ENCODE measurements at places on chromosomes 7 and 10. TPM values are rescaled to one million over a fixed set of nuclear protein-coding genes. Genes with fewer than 3 reads are reported as not detected.
A peak's percentile ranks its signal among the peaks of the same experiment; 100 is the strongest.

GRCh38 chr7:142880876-142881505 is 4.6 kb downstream of the TRPV6 start:
- peak; percentile 85 for DNase-seq

DNA sequence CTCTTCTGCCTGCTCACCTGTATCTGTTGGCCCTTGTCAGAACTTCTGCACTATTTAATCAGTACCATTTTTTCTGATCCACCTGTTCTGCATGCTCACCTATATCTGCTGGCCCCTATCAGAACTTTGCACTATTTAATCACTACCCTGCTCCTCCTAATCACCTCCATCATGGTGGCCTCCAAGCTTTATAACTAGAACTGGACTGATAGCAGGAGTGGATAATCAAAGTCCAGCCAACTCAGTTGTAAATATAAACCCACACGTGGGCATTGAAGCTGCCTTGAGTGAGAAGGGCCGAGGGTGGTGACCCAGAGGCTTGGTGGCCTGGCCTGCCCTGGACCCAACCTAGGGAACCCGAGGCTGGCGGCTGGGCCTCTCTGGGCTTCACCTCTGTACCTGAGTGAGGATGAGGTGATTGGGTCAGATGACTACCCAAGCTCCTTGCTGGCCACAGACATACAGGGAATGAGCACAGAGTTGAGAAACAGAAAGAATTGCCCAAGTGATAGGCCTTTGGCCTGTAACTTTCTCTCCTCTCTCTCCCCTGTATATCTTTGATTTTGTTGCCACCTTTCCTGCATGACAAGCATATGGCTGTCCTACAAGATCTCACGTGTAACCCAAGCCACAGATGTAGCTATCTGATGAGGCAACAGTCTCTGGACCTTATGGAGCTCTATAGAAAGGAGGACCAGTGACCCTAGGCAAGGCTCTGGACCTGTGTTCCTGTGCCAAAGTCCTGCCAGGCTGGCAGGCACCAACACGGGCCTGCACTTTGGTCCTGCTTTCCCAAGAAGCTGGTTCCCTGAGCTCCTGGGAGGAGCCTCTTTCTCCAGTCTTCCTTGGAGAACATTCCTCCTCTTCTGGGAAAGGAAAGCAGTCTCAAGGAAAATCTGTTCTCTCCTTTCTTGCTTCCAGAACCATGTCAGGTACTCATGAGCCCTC is 23.4 kb upstream of the FAM3C start:
- DNase-seq, result no peak

DNA sequence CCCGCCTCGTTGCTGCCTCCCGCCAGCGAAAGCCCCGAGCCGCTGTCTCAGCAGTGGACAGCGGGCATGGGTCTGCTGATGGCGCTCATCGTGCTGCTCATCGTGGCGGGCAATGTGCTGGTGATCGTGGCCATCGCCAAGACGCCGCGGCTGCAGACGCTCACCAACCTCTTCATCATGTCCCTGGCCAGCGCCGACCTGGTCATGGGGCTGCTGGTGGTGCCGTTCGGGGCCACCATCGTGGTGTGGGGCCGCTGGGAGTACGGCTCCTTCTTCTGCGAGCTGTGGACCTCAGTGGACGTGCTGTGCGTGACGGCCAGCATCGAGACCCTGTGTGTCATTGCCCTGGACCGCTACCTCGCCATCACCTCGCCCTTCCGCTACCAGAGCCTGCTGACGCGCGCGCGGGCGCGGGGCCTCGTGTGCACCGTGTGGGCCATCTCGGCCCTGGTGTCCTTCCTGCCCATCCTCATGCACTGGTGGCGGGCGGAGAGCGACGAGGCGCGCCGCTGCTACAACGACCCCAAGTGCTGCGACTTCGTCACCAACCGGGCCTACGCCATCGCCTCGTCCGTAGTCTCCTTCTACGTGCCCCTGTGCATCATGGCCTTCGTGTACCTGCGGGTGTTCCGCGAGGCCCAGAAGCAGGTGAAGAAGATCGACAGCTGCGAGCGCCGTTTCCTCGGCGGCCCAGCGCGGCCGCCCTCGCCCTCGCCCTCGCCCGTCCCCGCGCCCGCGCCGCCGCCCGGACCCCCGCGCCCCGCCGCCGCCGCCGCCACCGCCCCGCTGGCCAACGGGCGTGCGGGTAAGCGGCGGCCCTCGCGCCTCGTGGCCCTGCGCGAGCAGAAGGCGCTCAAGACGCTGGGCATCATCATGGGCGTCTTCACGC is 825 bp downstream of the ADRB1 start:
- peak; percentile 54 for DNase-seq

DNA sequence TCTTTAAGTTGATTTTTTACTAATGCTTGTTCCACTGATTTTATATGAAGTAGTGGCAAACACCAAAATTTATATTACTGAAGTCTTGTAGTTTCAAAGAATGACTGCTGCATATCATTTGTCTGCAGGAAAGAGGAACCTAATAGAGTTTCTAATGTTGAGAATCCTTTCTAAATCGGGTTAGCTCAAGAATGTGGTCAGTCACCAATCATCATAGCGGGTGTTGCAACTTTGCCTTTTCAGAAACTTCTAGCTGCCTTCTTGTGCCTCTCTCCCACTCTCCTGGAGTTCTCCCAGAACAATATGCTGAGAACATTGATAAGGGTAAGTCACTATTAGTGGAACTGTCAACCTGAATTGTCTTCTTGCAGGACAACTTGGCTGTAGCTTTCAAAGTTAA is 524.8 kb upstream of the SORCS1 start:
- peak; percentile 2 for DNase-seq

DNA sequence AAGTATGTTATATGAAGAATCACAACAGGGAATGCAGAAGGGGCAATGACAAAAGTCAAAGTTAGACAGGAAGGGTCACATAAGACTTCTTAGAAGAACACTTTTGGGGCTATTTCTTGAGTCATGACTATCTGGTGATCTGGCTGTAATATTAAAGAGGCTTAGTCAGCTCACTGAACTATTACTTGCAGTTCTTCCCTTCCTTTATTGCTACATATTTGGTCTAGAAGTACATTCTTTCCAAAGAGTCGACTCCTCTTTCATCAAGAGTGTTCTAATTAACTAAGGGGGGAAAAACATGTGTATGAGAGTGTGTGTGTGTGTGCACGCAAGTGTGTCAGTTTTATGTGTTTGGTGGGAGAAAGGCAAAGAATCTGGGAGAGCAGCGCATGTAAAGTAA is 247.3 kb upstream of the LRRTM3 start:
- DNase-seq, result no peak

GRCh38 chr10:28072573-28072972 is 73.7 kb upstream of the ODAD2 start:
- no peak for DNase-seq

GRCh38 chr10:110274647-110275046 is 30.1 kb downstream of the SMNDC1 start:
- DNase-seq, result no peak

ADAM22 gene
- total RNA-seq, result 17.6 TPM

PANK1 gene
- 62.5 TPM for total RNA-seq

DLG5 gene
- total RNA-seq, result 66.6 TPM

AMPH gene
- total RNA-seq, result 9.4 TPM

WAPL gene
- total RNA-seq, result 60.8 TPM

TMEM270 gene
- total RNA-seq, result not detected

DNMBP gene
- 31.2 TPM for total RNA-seq
